Stimulated activated CD4-positive, alpha-beta T cell treated with anti-CD3 and anti-CD28 coated beads, Interleukin-15, amount 100 ng/mL, for 1 hour (primary cell): ENCODE measurements at places on chromosomes 7 and 10.

DNA sequence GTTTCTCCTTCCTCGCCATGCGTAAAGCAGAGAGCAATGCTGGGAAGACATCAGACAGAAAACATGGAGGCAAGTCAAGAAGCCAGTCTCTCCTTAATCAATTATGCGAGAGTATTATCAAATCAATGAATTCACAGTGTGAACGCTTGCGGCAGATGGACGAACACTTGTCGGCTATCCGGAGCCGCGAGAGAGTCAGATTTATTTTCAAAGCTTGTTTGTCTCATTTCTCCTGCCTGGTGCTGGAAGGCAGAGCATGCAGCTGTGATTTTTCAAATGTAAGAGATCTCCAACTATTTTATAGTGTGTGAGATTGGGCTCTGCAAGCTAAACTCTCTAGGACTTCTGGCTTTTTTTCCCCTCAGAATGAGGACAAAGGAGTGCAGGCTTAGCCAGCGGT lies 252.3 kb downstream of the SNX10 start:
- no peak for DNase-seq

- DNase-seq = no peak
Measured at GRCh38 chr7:41529831-41530230, 173.1 kb downstream of the INHBA start.

GRCh38 chr7:159067576-159068487 lies 76.8 kb downstream of the VIPR2 start:
- no peak for DNase-seq

DNA sequence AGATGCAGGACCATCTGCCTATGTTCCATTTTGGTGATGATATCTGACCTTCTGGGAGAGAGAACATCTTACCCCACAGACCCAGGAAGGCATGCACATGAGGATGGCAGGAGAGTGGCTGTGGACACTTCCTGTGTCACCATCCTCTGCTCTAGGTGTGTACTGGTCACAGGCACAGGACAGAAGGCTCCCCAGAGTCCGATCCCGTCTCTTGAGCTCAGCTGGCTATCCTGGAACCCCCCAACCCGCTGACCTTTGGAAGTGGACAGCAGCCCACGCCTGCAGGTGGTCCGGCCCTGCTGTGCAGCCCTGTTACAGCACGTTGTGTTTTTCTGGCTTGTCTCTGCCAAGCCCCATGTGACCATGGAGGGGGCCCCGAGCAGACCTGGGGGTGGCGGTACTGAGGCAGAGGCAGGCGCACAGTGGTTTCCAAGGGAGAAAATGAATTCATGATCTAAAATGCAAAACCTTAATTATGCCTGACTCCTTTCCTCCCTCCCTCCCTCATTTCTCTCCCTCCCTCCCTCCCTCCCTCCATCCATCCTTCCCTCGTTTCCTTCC lies 178.8 kb downstream of the CUX1 start:
- DNase-seq = no peak

DNA sequence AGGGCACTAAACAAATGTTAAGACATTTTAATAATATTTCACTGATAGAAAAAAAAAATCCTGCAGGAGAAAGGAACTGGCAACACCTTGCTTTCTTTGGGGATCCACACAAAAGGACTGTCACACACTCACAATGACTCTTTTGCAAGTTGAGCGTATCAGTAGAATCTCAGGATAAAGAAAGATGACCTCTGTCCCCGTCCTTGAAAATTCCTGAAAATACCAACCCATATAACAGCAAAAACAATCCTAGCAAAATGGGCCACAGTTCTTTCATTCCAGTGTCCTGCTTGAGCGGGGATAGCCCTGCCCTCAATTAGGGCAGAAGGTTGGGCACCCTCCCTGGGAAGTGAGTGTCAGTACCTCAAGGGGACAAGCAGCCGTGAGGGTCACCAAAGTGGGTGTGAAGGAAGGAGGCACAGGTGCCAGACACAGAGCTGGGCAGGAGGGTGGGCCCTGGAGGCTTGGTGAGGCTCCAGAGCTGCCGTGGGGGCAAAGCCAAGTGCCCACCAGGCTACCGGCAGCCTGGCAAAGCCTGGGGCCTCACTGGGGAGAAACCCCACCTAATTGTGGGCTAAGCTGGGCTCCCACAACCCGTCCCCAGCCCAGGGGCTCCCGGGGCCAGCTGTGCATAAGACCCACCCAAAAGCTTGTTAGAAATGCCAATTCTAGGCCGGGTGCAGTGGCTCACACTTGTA lies 2.8 kb downstream of the WDR86 start:
- DNase-seq = no peak

DNA sequence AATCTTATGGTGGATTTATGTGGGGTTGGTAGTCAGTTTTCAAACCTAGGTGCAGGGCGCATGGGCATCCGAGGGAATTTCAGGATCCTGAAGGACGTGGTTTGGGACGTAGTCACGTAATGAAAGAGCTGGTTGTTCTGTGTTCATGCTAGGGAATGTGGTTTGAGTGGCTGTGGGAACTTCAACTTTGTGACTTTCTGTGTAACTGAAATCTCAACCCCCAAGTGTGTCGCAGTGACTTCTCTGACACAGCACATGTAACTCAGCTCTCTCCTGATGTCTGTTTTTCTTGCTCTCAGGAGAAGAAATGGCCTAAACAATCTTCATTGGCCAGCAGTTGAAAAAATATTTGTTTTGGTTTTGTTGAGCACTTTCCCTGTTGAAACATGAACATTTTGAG lies 199.0 kb downstream of the PTEN start:
- DNase-seq = no peak

DNA sequence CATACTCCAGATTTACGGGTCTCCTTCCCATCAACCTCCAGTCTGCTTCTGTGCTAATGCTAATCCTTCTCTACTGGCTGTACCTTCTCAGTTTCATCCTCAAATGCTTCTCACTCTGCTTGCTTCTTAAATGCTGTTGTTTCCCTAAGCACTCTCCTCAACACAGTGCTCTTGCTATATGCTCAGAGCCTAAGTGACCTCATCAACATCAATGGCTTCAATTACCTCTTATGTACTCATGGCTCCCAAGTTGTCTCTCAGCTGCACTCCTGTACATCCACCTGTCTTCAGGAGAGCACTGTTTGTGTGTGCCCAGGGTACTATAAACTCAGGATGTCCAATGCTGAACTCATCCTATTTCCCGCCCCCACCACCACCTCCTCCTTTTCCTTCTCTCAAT lies 22.5 kb downstream of the ELAPOR2 start:
- no peak for DNase-seq

- no peak for DNase-seq
Measured at GRCh38 chr10:17066807-17067206, 62.8 kb downstream of the CUBN start.

- no peak for DNase-seq
Measured at GRCh38 chr7:124263232-124263827, 230.5 kb upstream of the TMEM229A start.

- DNase-seq = no peak
Measured at GRCh38 chr7:5420067-5420880, 3.4 kb downstream of the TNRC18 start.

DNA sequence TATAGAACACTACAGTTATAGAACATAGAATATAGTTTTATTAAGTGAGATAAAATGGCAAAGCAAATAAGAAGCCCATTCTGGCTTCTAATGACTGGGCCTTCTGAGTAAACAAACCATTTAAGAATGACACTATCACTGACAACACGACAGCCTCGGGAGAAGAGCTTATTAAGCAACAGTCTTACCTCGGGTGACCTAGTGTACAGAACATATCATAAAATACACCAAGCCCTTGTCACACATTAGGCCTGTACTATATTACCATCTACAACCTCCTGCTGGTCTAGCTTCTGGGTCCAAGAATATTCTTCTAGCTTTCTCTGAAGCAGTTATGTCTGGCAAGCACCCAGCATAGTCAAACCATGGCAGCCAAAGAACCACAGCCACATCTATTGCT lies 32.0 kb downstream of the CCDC186 start:
- DNase-seq = no peak

GRCh38 chr7:137753948-137754851 lies 92.6 kb downstream of the DGKI start:
- no peak for DNase-seq

- no peak for DNase-seq
Measured at GRCh38 chr10:89283025-89283935, 18.6 kb upstream of the IFIT2 start.

- no peak for DNase-seq
Measured at GRCh38 chr10:58240531-58240930, 27.2 kb downstream of the IPMK start.

GRCh38 chr7:81549484-81550016 lies 220.3 kb downstream of the HGF start:
- no peak for DNase-seq

- DNase-seq = no peak
Measured at GRCh38 chr10:8138471-8138870, 84.0 kb downstream of the GATA3 start.
